ENCODE measurements at places on chromosomes 6 and 20.
A peak's percentile ranks its signal among the peaks of the same experiment; 100 is the strongest.

DNA sequence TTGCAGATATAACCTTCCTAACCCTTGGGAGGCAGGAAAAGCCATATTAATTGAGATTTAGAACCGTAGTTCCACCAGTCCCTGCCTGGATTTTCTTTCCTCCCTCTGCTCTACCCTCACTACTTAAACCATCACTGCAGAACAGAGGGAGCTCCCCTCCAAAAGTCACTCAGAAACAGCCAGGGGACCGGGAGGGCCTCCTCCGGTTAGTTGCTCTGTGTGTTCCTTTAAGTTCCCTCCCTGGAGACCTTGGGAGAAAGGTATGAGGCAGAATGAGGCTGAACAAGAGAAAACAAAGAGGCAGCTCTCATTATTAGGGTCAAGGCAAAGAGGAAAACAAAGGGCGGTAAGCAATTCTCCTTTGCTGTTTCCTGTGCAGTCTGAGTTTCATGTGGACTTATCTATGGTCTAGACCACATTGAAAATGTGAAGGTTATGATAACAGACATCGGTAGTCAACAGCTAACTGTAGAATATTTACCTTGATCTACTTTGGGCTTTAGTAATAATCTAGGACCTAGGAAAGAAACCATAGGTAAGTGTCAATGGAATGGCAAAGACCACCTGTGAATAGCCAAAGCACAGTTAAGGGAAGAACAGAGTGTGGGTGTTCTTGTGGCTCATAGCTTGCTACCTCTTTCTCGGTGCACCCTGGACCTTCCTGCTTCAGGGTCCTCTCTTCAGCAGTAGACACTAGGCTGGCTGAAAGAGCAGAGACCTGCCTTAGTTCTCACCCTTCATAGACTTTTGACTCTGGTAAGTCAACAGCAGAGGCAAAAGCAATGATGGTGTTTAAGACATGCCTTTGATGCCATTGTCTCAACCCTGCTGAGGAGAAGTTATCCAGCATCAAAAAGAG lies 250.9 kb upstream of the CITED2 start:
- DNase-seq = no peak

- DNase-seq = no peak
Measured at GRCh38 chr20:54086507-54087039, 16.2 kb upstream of the BCAS1 start.

GRCh38 chr20:62760856-62761758 lies 35.2 kb upstream of the MRGBP start:
- no peak for DNase-seq

DNA sequence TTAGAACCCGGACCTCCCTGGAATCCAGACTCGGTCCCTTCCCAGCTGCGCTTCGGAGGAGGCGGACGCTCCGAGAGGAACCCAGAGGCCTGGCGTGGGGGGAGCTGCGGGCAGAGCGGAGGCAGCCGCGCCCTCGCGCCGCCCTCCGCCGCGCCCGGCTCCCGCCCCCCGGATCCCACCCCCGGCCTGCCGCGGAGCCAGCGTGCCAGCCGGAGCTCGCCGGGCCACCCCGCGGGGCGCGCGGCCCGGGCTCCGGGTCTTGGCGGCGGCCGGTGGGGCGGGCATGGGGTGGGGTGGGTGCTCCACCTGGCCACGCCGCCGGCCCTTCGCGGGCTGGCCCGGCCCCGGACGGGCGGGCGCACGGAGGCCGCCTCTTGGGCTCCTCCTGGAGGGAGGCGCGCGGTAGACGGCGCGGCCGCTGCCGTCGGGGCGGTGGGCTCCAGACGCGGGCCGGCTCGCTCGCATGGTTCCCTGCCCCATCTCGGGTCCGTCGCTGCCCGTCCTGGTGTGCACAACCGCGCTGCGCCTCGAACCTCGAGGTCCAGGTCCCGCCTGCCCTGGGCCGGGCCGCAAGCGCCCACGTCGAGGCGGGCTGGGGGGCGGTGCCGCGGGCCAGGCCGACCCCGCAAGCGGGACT lies 592 bp upstream of the CDYL start:
- peak; percentile 29 for DNase-seq

DNA sequence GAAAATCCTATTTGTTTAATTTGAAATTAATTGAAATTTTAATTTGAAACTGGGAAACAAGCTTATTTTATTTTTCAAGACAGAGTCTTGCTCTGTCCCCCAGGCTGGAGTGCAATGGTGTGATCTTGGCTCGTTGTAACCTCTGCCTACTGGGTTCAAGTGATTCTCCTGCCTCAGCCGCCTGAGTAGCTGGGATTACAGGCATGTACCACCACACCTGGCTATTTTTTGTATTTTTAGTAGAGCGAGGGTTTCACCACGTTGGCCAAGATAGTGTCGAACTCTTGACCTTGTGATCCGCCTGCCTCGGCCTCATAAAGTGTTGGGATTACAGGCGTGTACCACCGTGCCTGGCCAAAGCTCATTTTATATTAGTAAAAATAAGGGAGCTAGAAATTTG lies 4.2 kb downstream of the SRSF3 start:
- no peak for DNase-seq

- DNase-seq = no peak
Measured at GRCh38 chr6:84789170-84789569, 24.8 kb upstream of the TBX18 start.

GRCh38 chr6:38867726-38868125 lies 152.6 kb downstream of the DNAH8 start:
- DNase-seq = no peak

DNA sequence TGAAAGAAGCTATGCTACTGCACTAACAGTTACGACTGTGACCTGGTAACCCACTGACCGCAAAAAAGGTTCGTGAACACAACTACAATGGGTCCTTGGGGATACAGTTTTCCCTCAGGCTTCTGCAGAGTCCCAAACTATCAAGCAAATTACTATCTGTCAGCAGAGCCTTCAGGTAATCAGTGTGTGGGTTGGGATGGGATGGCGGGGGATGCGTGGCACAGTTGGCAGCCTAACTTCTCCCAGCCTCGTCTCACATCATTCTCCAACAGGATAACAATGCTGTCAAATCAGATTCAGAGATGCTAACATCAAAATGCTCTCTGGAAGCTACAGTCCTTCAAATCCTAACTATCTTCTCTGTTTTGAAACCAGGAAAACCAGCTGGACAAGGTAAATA lies 102.3 kb downstream of the EPM2A start:
- no peak for DNase-seq

DNA sequence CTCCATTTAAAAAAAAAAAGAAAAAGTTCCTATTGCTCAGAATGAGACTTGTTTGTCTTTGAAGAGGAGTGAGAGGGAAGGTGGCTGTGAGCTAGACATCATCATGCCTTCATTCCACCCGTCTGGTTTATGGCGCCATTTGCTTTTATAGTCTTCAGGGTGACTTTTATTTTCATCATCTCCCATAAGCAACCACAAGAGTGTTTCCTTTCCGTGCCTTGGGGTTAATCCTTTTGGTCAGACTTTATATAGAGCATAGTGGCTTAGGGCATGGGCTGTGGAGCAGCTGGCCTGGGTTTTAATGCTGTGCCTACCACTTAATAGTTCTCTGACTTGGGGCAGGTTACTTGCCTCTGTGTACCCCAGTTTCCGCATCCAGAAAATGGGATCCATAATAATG lies 77.8 kb downstream of the RREB1 start:
- DNase-seq = no peak

- DNase-seq = no peak
Measured at GRCh38 chr20:47552996-47553395, 51.3 kb downstream of the NCOA3 start.

- DNase-seq = no peak
Measured at GRCh38 chr6:91719414-91719813, 1132.5 kb upstream of the MAP3K7 start.

- DNase-seq = no peak
Measured at GRCh38 chr6:45952546-45952945, 63.1 kb downstream of the CLIC5 start.

- no peak for DNase-seq
Measured at GRCh38 chr6:12224251-12224650, 65.9 kb upstream of the EDN1 start.

GRCh38 chr6:106535012-106535411 lies 94.3 kb downstream of the RTN4IP1 start:
- no peak for DNase-seq

DNA sequence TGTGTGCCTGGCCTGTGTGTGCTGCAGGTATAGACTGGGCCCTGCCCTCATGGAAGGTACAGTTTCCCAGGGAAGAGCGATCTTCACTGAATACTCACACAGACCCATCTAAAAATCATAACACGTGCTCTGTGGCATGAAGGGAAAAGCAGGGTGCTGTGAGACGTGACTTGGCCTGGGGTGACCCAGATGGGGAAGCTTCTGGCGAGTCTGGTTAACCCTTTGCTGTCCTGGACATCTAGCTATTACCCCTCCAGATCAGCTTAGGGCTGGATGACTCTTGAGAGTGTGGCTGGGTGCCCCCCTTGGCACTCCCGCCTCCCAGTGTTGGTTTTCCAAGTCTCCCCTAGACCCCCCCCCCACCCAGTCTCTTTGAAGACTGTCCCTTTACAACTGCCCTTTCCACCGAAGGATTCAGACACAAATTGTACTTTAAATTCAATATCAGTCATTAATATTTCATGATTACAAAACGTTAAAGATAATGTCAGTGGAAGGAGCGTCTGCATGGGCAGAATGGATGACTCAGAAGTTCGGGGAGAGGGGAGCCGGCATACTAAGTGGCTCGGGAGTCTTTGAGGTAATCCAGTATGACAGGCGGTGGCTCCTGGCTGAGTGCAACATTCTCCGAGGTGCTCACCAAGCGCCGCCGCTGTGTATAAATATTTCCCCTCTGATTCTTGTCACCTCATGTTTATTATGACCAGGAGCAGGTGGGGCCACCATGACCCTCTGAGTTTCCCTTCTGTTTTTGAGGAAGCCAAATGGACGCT lies 77.3 kb downstream of the CD40 start:
- DNase-seq = no peak

- no peak for DNase-seq
Measured at GRCh38 chr6:64146876-64147275, 511.3 kb downstream of the PHF3 start.

DNA sequence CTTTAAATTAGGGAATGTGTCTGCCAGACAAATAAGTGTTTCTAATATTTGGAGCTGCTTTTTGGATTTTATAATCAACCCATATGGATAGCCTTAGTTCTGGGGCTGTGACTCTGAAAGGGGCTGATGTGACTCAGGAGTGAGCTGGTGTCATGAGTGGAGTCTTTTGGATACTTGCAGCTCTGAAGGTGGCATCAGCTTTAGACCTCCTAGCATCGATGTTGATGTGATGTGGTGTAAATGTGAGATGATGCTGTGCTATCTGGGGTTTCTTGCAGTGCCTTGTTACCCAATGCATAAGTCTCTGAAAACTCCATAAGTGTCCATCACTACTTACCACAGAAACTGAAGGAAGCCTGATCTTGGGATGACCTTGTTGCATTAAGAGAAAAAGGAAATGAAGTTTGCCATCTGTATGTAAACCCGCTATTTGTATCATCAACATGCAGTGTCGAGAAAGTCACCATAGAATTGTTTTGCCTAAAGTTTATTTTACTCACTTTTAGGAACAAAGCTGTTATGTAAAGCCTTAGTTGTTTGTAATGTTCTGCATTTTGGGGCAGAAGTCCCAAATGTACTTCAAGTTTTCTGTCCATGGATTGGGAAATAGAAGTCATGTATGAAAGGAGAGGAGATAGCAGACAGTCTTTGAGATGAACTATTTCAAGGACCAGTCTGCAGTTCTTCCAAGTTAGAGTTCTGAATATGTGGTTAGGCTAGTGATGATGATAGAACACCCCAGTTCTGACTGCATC lies 8.0 kb downstream of the FOXO3 start:
- DNase-seq = no peak

DNA sequence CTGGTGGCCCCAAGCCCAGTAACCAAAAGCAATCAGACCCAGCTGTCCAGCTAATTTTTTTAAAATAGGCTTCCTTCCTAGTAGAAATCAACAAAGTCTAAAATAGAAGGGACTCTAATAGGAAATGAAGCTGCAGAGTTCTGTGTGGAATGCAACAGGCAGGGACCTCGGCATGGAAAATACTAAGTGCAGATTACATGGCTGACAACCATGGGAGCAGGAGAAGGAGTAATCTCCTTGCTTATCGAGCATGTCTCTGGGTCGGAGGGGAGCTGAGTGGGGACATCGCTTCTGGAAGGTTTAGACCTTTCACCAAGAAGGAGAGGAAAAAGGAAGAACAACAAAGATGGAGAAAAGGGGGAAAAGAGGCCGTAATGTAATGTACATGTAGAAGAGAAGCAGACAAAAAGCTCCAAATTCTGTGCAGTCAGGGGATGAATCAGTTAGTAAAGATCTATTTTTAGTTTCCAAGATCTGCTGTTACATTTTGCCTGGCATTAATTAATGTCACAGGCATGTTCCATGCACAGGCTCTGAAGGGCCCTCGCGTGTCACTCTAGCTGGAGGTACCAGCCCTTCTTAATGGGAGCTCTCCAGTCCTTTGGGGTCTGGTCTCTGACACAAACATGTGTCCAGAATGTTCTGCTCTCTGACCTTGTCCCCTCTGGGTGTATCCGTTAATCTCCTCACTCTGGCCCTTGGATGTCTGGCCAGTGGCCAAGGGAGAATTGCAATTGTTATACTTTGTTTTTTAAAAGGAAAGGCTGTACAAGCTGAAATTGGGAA lies 16.6 kb upstream of the ZNF831 start:
- no peak for DNase-seq

DNA sequence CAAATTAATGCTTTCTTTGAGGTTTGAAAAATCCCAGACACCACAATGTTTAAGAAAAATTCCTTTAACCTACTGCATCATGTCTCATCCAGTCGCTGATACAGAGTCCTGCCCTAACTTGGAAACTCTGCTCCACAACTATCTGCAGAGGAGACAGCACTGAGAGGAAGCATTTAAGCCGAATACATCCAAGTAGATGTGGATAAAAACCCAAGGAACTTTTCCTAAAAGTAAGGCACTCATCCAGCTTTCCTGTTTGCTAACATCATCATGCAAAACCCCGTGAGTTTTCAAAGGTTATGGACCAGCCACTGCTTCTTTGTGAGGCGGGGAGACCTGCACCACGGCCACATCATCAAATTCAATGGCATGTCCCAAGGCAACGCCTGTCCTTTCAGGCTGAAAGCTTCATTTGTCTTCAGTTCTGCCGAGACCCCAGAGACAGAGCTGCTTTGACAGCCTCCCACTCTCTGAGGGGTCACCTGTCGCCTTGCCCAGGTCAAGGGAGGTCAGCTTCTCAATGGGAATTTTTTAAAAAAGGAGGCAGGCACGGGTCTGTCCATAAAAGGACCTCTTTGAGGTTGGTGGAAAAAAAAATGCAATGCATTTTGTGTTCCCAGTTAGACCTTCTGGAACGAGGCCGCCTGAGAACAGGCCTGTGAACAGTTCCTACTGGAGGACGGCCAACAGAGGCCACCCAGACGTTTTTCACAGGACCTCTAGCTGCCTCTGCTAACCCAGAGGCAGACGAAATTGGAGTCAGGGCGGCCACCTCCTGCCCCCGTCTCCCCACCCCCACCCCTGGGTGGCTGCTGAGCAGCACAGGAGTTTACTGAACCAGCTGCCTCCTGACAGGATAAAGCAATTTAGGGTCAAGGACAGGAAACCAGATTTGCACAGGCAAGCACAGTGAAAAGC lies 142.5 kb upstream of the HDDC2 start:
- no peak for DNase-seq

GRCh38 chr6:14713008-14713960 lies 532.6 kb upstream of the JARID2 start:
- no peak for DNase-seq
